CD4-positive, alpha-beta T cell treated with Interleukin-21 for 1 hour (primary cell): ENCODE measurements at places on chromosomes 6 and 20.
A peak's percentile ranks its signal among the peaks of the same experiment; 100 is the strongest.

DNA sequence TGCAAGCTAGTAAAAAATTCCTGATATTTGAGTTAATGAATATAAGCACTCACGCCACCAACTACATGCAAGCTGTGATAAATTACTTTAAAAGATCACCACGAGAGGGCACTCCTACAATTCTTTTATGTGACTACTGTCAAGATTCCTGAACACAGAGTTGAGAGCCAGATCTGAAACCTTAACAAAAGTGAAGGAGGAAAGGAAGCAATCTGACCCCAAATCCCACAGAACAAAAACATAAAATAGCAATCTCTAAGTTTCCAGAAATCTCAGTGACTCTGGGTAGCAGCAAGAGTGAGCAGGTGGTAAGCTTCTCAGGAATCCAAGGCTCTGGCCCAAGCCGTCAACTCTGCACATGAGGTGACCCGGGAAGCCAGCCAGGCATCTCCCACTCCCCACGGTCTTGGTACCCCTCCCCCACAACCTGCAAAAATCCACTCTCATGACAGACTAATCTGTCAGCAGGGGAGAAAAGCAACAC, 55.1 kb downstream of the STAU1 start:
- peak; percentile 71 for DNase-seq

- no peak for DNase-seq
Observed at GRCh38 chr20:6966721-6967120, 199.2 kb downstream of the BMP2 start.

DNA sequence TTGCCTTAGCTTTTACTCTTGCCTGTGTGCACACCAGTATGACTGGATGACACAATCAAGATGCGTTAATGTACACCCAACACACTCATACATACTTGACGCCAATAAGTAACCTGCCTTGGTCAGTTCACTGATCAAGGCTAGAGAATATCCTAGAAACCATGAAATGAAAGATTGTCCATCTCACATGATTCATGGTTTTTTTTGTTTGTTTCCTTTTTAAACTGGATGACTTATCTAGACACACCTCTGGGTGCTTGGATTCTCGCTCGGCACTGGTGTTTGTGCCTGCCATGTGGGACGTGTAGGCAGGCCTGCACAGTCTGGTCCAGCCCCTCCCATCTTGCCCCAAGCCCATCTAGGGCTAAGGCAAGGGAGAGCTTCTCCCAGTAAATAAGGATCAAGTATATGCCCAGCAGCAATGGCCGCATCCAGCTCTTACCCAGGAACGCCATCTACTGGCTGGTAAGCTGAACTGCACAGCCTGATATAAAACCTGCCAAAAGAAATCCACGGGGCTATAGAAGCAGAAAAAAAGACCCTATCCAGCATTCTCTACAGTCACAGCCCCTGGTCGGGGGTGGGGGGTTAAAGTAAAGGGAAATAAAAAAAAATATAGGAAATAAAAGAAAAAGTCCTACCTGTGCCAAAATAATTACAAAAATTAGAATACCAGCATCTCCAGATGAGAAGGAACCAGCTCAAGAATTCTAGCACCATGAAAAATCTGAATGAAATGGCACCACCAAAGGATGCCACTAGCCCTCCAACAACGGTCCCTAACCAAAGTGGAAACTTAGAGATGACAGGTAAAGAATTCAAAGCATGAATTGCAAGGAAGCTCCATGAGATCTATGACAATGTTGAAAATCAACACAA, 73.3 kb downstream of the OTOR start:
- DNase-seq, result peak; percentile 31

- no peak for DNase-seq
Observed at GRCh38 chr6:142787422-142787821, 157.6 kb downstream of the HIVEP2 start.

DNA sequence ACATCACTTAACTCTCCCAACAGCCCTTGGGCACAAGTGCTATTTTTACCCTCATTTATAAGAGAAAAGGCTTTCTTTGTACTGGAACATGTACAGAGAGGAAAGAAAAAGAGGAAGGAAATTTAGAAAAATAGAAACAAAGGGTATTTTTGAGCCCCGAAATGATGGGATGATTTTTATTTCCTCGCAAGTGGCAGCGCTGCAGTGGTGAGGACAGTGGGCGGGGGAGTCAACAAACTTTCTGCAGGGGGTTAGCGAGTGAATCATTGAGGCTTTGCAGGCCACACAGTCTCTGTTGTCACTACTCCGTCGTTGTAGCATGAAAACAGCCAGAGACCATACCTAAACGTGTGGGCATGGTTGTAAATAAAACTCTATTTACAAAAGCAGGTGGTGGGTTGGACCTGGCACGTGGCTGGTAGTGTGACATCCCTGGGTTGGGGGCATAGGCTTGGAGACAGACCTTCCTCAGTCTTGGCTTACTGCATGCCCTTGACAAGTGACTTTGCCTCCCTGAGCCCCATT, 25.5 kb upstream of the OCSTAMP start:
- DNase-seq, result no peak

DNA sequence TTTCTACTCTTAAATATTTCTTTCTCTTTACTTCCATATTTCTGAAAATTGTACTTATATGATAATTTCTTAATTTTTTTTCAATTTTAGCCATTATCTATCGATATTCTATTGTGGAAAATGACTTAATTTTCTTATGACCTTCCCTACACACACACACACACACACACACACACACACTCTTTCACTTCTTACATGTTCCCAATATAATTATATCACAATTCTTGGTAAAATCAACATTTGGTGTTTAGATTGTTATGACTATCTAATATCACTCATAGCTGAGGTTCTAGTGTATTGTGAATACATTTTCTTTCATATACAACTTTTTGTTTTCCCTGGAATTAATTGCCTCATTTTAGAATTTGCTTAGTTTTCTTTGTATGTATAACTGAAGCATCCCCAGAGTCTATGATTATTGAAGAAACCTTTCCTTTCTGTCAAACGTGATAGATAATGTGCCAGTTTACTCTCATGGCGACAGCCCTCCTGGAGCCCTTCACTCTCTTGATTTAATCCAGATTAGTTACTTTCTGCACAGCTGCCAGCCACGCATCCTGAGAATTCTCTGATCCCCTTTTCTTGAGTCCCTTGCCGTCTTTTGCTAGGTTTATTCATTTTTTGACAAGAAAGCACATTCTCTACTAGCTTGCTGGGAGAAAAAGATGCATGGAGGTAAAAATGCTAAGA, 63.4 kb downstream of the RNF182 start:
- DNase-seq, result no peak

GRCh38 chr20:796921-797320, 28.6 kb upstream of the SLC52A3 start:
- DNase-seq, result no peak

- DNase-seq, result no peak
Observed at GRCh38 chr6:3284436-3284876, 25.7 kb downstream of the PSMG4 start.

DNA sequence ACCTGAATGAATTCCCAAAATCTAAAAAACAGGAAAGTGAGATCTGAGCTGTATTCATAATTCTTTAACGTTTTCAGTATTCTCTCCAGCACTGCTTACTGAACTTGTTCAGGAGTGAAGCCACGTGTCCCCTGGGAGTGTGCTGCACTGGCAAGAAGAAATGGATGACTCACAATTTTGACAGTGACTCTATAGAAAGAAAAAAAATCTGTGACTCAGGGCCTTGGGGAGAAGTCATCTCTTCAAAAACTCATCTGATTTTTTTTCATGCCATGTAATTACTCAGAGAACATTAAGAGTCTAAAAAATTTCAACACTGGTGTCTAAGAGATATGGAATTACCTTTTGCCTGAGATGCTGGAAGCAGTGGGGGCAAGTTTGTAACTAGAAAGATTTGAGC, 39.7 kb downstream of the ANKEF1 start:
- DNase-seq, result no peak

- DNase-seq, result peak; percentile 54
Observed at GRCh38 chr6:37173493-37174195, 3.7 kb downstream of the PIM1 start.
